ENCODE measurements at places on chromosomes 2 and 18.

- DNase-seq: no peak
Measured at GRCh38 chr2:54704688-54705605, 18.5 kb upstream of the EML6 start.

- DNase-seq: no peak
Measured at GRCh38 chr2:217429981-217430500, 570.2 kb upstream of the TNP1 start.

- no peak for DNase-seq
Measured at GRCh38 chr18:7545734-7546133, 21.4 kb upstream of the PTPRM start.

DNA sequence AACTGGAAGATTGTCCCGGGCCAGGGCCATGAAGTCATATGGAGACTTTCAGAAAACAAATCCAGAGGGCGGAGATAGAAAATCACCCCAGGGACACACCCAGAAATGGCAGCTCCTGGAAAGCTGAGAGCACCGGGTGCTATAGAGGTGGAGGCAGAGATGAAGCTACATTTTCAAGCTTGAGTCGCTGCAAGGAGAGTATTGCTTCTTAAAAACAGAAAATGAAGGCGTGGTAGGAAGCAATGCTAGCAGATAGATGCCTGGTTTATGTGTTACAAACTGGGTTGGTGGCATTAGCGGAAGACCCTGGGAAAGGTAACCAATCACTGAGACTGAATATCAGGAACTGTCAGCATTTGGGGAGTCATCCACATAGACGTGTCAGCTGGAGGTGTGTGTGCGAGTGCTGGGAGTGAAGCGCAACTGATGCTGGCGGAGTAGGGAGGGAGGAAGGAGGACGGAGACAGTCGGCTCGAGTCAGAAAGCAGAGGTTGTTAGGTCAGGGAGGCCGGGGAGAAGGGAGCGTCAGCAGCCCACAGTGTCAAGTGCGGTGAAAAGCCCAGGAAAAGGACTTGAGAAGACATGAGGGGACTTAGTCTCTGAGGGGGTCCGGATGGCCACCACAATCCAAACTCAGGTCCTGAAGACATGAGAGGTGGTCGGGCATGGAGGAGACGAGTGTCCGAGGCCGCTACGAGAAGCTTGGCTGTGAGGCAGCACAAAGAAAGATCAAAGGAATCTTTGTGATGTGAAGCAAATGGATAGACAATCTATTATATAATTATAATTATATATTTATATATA lies 45.4 kb downstream of the C18orf63 start:
- no peak for DNase-seq

GRCh38 chr2:112149866-112150435 lies 11.8 kb downstream of the FBLN7 start:
- no peak for DNase-seq

- peak; percentile 76 for DNase-seq
Measured at GRCh38 chr18:23134780-23135549, at the start of gene CABLES1. TSS of gene CABLES1 (plus strand) at chr18:23135485. CDS start at chr18:23135763, 278 bp downstream.

GRCh38 chr2:129761569-129762021 lies 217.9 kb upstream of the RAB6C start:
- no peak for DNase-seq

DNA sequence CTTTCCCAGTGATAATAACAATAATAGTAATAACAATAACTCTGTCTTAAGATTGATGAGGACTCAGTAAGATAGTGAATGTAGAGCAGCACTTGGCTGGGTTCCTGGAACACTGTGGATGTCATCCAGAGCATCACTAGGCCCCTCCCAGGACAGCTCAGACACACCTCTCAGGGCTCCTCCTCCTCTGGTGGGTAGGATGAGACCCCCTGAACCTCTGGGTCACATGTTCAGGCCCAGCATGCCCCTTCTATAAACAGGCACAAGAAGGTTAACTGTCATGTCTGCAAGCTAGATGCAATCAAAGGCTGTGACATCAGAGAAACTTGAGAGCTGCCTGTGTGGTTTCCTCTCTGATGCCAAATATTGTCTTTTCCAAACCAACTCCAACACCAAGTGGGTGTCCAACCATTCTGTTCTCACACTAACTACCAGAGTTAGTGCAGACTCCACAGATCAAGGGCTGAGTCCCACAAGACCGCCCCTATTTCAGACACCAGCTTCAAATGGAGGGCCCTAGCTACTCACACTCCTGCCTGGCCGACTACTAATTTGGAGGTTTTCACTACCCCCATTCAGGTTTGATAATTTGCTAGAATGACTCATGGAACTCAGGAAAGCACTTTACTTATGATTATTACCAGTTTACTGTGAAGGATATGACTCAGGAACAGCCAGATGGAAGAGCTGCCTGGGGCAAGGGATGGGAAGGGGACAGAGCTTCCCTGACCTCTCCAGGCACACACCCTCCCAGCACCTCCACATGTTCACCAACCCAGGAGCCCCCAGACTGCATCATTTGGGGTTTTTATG lies 46.4 kb upstream of the BZW1 start:
- DNase-seq: no peak

- no peak for DNase-seq
Measured at GRCh38 chr2:162226836-162227235, 16.4 kb downstream of the FAP start.

- DNase-seq: no peak
Measured at GRCh38 chr2:143686585-143687164, 557.5 kb downstream of the ARHGAP15 start.

DNA sequence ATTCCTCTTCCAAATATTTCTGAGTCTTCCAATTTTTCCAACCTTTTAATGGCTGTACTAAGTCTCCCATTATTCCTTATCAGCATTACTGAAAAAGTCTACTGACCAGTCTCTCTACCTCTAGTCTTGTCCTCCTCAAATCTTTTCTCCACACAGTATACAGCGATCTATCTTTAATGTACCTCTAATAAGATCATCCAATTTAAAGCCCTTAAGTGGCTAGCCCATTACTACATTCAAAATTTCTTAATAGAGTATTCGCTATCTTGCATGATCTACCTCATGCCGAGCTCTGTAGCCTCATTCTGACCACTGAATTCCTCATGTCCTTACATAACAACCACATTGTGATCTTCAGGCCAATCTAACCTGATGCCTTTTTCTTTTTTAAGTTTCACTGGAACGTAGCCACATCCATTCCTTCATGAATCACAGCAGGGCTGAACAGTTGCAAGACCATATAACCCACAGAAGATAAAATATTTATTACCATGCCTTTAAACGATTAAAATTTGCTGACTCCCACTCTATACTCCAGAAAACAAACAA lies 57.9 kb downstream of the SLC66A3 start:
- no peak for DNase-seq

DNA sequence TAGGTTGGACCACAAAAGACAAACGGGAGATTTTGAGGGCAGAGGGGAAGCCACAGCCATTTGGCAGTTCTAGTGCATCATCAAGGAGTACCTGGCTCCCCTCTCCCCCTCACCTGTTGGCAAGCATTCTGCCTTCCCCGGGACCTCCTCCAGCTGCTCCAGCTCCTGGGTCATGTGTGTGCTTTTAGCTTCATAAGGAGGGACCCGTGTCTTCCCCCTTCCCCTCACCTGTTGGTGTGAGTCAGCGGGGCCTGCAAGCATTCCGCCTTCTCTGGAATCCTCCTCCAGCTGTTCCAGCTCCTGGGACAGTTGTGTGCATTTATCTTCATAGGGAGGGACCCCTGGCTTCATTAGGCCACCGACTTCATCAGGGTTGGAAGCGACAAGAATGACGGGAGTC lies 58.8 kb downstream of the SPP2 start:
- no peak for DNase-seq

GRCh38 chr18:49130261-49130660 lies 179.5 kb upstream of the SMAD7 start:
- DNase-seq: no peak

DNA sequence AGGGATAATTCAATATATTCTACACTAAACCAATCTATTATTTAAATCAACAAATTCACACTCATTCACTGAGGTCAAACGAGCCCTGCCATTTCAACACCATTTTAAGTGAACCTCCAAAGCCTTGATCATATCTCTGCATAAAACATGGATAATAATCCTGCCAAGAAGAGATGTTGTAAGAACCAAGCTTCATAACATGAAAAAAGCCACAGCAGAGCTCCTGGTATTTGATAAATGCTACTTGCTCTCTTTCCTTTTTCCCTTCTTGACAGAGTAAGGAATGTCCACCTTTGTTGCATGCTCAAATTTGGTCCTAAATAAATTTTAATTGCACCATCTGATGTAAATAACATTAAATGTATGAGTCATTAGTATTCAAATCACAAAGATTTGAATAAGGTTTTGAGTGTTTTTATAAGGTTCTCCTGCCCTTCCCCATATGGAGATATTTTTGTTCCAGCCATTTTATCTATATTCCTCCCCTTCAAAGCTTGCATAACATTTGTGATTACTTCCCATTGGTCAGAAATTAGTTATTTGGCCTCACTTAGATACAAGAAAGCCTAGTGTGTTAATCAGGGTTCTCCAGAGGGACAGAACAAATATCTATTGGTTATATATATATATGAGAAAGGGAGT lies 318.8 kb downstream of the RND3 start:
- DNase-seq: no peak

All from NCI-H1092 (cell line).